ENCODE measurements at places on chromosomes 7 and 10. TPM values are rescaled to one million over a fixed set of nuclear protein-coding genes. Genes with fewer than 3 reads are reported as not detected.

DNA sequence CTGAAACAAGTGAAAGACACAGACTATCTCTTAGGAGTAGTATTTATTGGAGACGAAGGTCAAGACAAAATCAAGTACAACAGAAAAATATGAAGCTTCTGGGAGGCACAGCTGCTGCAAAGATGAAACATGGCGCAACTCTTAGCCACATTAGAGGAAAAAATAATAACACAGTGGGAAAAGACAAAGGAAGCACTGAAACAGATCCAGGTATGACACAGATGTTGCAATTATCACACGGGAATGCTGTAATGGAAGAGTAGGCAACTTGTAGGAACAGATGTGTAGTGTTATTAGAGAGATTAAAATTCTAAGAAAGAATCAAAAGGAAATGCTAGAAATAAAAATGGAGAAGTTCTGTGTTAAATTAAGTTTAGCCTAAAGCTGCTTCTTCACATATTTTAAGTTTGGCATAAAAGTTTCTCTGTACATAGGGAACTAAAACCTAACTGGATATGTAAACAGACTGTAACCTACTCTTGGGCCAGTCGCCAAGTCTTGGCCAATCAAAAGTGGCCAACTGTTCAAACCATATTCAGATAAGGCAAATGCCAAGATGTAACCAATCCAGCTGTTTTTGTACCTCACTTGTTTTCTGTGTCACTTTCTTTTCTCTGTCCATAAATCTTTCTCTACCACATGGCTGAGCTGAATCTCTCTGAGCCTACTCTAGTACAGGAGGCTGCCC lies 1132.0 kb upstream of the LRRTM3 start:
- peak; percentile 70 for DNase-seq

DNA sequence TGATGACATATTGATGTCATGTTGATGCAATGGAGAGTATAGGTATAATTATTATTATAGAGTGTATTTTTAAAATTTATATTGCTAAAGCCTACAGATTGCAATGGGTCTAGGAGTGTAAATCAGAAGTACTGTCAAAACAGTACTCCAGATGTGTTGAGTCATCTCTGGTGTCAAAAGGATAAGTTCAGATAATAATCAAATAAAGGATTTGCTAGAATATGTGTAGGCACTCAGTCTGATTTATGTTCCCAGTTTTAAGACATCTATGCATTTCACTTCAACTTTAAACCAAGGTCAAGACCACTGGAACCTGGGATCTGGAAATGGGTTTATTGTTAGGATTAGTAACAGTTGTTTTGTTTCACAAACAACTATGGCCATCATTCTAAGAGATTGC lies 342.3 kb upstream of the BMPER start:
- no peak for DNase-seq

DNA sequence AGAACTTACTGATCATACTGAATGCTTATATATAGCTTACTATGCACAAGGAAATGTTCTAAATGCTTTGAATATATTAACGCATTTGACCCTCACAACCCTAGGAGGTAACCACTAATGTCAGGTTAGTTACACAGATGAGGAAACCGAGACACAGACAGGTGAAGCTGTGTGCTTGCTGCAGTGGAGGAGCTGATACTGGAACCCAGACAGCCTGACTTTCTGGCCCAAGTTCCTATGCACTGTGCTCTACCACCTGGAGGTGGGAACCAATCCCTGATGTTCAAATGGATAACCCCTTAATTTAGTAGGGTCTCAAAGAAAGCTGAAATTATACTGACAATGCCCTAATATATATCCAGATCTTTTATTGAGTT lies 119.6 kb downstream of the SORBS1 start:
- no peak for DNase-seq

The NPFFR1 gene
- 0.03 TPM for total RNA-seq

The SLC29A4 gene
- total RNA-seq, result 6.0 TPM

Data from mucosa of gallbladder (tissue), 1 donor.